ENCODE measurements at places on chromosomes 3 and 15.

DNA sequence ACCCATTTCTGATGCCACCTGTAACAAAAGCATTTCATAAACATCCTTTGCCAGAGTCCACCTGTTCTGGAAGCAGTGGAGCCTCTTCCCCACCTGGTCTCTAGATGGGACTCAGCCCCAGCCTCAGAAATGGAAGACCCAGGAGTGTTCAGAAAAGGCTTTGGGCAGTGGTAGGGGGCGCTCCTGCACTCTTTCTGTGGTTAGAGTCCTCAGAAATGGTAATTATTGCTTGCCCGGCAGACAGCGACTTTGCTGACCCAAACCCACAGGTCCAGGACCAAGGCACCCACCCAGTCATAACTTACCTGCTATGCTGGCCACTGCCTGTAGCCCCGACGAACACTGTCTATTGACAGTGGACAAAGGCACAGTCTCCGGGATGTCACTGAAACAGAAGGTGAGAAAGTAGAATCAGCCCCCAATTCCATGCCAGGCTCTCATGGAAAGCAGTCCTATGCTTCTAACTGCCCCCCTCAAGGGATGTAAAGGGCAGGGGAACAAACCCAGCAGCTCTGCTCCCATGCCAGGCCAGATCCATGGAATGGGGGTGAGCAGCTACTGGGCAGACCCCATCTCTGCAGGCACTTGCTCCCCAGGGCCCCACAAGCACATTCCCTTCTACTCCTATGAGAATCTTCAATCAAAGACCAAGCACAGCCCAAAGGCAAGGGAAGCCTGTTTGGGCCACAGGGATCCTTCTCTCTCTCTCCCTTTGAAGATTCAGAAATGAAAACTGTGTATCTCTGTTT lies 5.1 kb downstream of the ACAA1 start:
- DNase-seq = no peak

GRCh38 chr15:50146632-50147031 lies 27.6 kb upstream of the ATP8B4 start:
- DNase-seq = no peak

DNA sequence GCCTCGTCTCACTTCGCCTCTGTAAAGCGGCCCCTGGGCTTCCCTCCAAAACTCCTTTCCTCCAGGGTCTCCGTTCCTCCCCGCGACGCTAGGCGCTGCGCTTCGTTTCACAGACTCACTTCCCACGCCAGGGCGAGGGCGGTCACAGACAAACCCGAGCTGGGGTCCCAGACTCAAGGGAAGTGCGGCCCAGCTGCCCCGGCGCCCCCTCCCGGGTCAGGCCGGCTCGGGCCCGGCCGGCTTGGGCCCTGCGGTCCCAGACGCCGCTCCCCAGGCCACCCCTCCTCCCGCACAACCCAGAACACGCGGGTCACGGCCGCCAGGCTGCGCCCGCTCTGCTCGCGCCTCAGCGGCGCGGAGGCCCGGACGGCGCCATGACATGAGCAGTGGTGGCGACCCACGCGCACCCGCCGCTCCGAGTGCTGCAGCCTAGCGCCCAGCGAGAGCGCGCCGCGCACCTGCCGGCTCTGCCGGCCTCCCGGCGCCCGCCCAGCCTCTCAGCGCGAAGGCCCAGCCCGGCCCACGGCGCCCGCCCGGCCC lies 547 bp downstream of the NUP210 start:
- DNase-seq = peak; percentile 46

- no peak for DNase-seq
Measured at GRCh38 chr15:88166082-88166993, 90.2 kb downstream of the NTRK3 start.

GRCh38 chr15:52370010-52370409 lies 74.4 kb upstream of the MYO5C start:
- no peak for DNase-seq

DNA sequence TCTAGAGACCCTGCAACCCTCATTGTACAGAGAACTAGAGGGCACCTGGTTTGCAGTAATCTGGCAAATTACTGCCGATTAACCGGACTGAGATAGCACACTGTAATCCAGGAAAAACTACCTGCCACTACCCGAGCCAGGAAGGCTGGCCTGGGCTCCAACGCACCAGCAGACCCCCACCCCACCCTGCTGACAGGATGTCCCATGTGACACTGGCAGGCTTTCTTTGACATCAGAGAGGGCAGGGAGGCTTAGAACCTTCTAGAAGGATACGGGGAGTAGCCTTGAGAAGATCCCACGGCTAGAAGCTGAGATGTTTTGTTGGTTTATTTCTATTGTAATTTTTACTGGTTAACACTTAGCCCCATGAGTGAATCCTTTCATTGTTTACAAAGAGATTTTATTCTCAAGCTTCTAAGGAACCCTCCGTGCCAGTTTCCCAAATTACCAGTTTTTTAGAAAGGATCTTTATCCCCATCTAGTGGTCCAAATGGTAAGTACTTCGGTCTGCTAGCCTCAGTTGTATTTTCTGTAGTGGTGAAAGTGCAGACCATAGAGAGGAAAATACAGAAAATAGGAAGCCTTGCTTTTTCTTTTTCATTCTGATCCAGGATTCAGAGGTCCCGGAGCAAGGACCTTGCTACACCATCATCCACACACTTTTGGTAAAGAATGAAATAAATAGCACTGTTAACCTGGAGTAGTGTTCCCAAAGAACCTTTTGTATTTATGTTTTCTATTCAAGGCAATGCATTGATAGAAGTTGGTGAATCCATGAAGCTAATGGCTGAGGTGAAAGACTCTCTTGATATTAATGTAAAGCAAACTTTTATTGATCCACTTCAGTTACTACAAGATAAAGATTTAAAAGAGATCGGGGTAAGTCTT lies 81.9 kb upstream of the ADAMTSL3 start:
- DNase-seq = no peak

GRCh38 chr3:14333621-14334020 lies 68.8 kb upstream of the SLC6A6 start:
- no peak for DNase-seq

- no peak for DNase-seq
Measured at GRCh38 chr15:76345880-76346668, 9.5 kb downstream of the ISL2 start.

- DNase-seq = no peak
Measured at GRCh38 chr3:32978331-32978730, 26.9 kb downstream of the CCR4 start.

- DNase-seq = no peak
Measured at GRCh38 chr15:52790941-52791751, 1.0 kb upstream of the ONECUT1 start.

DNA sequence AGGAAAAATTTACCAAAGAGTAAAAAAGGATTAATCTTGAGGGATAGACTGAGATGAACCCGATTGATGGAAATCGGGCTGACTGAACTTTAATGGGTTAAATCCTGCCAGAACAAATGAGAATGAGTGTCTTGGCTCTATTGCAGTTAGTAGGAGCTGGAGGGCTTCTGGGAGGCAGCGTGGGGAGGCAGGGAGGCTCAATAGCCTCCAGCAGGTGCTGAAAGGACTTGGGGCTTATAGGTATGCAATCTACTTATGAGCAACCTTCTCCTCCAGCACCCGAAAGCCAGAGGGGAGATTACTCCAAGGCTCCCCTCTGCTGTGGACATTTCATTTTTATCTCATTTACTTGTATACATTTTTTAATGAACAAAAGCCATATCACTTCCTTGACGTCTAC lies 1.0 kb upstream of the CRYBG3 start:
- no peak for DNase-seq

- no peak for DNase-seq
Measured at GRCh38 chr15:35560870-35561269, 14.9 kb upstream of the DPH6 start.

GRCh38 chr15:52780172-52780980 lies 9.8 kb downstream of the ONECUT1 start:
- DNase-seq = peak; percentile 57

DNA sequence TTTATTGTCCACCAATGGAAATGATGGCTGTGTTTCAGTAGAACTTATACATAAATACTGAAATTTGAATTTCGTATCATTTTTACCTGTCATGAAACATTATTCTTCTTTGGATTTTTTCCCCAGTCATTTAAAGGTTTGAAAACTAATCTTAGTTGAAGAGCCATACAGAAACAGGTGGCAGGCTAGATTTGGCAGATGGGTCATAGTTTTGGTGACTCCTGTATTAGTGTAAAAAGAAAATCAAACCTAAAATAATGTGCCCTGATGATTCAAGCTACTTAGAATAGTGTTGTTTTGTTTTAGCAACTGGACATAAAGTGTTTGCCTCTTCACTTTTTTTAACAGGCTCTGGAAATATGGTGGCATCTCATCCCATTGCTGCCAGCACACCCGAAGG lies 68.9 kb downstream of the SIDT1 start:
- no peak for DNase-seq

DNA sequence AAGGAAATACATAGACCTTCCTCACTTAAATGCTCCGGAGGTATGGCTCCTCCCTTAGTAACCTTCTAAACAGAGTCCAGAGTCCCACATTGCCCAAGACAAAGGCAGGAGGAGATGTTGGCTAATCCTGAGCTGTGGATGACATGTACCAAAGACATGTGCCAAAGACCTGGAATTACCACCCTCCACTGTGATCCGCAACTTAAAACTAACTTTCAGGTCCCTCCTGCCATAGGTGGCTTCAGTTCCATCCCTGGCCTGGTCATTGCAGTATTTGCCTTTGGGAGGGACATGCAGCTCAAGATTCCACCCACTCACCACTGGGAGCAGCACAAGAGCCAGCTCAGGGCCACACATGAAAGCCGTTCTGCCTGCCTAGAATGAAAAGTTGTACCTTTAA lies 28.0 kb downstream of the MYZAP start:
- DNase-seq = no peak

- no peak for DNase-seq
Measured at GRCh38 chr3:145889730-145890129, 271.3 kb downstream of the PLOD2 start.

- DNase-seq = no peak
Measured at GRCh38 chr3:153567011-153567410, 405.0 kb downstream of the RAP2B start.

DNA sequence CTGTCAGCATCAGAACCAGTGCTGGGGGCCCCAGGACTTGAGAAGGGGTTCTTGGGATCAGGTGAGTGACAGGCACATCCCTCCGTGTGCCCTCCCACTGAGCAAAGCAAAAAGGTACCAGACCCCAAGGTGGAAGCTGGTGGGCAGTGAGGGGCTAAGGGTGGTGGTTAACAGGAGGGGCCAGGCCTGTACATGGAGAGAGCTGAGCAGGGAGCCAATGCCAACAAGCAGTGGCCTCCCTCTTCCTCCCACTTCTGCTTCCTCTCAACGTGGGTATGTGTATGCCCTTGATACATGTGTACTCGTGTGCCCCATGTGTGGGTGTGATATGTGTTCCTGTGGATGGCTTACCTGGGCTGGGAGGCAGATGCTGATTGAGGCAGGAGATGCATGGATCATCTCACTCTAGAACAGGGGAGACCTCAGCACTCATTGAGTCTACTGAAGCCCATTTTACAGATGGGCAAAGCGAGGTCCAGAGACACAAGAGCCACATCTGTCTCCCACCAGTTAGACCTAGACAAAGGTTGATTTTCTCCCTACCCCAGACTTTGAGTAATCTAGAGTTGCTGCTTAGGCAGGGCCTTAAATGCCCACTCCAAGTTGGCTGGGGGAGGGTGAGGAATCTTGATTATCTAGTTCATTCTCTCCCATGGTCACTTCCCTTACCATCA lies 945 bp downstream of the VIPR1 start:
- no peak for DNase-seq

DNA sequence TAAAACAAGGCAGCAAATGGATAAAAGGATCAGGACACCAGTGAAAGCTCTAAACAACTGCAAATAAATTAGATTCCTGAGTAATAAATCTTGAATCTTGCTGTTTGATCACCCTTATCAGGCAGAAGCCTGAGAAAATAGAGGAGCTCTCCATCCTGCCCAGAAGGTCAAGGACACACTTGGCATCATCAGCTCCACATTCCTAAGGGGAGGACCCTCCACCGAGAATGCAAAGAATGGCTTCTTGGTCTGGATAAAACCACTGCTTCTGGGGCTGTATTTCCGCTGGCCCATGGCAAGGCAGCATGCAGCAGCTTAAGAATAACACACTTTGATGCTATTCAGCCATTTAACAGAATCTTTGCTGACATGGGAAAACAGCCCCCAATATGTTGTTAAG lies 108.9 kb upstream of the TSC22D2 start:
- DNase-seq = no peak

GRCh38 chr3:162166543-162166942 lies 669.9 kb downstream of the OTOL1 start:
- no peak for DNase-seq

Measured in T follicular helper cell (primary cell).